ENCODE measurements at places on chromosomes 11 and 22.

- H3K36me3 ChIP-seq = peaks cover 8% of the 10 kb centered on the region
- no peak overlapping the region for H3K27ac ChIP-seq
- peaks cover 2% of the 10 kb centered on the region for H3K4me1 ChIP-seq
- H3K4me3 ChIP-seq = no peak overlapping the region
- no peak for DNase-seq
These were observed 37.9 kb downstream of the PIK3C2A start for GRCh38 chr11:17169876-17170275.

GRCh38 chr22:25630447-25630846, 66.0 kb downstream of the GRK3 start:
- DNase-seq = no peak
- H3K4me1 ChIP-seq = no peaks in the 10 kb centered on the region
- H3K27ac ChIP-seq = no peak overlapping the region
- H3K27me3 ChIP-seq = no peaks in the 10 kb centered on the region

GRCh38 chr11:88169471-88169870, 5.8 kb downstream of the RAB38 start:
- no peak overlapping the region for H3K27ac ChIP-seq
- peaks cover under 1% of the 10 kb centered on the region for H3K4me1 ChIP-seq
- H3K27me3 ChIP-seq = no peaks in the 10 kb centered on the region
- DNase-seq = no peak
- no peaks in the 10 kb centered on the region for H3K36me3 ChIP-seq

GRCh38 chr22:38016182-38017151, 32.1 kb upstream of the SOX10 start:
- H3K4me1 ChIP-seq = no peaks in the 10 kb centered on the region
- H3K27me3 ChIP-seq = no peaks in the 10 kb centered on the region
- no peak for DNase-seq
- no peak overlapping the region for H3K4me3 ChIP-seq

GRCh38 chr11:3052567-3052966, 4.7 kb downstream of the CARS1 start:
- no peak overlapping the region for H3K4me3 ChIP-seq
- no peaks in the 10 kb centered on the region for H3K27me3 ChIP-seq
- H3K36me3 ChIP-seq = peaks cover 34% of the 10 kb centered on the region

GRCh38 chr22:27514601-27515523, 286.7 kb downstream of the MN1 start:
- H3K4me1 ChIP-seq = no peaks in the 10 kb centered on the region
- no peaks in the 10 kb centered on the region for H3K27me3 ChIP-seq
- DNase-seq = no peak
- no peak overlapping the region for H3K27ac ChIP-seq
- H3K36me3 ChIP-seq = no peaks in the 10 kb centered on the region

- H3K27ac ChIP-seq = no peak overlapping the region
- H3K36me3 ChIP-seq = no peaks in the 10 kb centered on the region
- no peaks in the 10 kb centered on the region for H3K4me1 ChIP-seq
- no peak overlapping the region for H3K4me3 ChIP-seq
- H3K27me3 ChIP-seq = no peaks in the 10 kb centered on the region
These were observed 1272.6 kb downstream of the BRD1 start for GRCh38 chr22:48554893-48555572.

DNA sequence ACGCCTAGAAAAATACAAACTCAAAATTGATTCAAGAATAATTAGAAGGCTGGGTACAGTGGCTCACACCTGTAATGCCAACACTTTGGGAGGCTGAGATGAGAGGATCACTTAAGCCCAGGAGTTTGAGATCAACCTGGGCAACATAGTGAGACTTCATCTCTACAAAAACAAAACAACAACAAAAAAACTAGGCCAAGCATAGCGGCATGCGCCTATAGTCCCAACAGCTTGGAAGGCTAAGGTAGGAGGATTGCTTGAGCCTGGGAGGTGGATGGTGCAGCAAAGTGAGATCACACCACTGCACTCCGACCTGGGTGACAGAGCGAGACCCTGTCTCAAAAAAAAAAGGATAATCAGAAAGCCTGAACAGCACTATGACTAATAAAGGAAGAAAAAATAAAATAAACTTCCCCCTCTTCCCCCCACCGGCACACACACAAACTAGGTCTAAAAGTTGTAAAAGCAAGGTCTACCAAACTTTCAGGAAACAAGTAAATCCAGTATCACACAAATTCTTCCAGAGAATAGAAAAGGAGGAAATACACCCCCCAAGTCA, 35.8 kb downstream of the RRAS2 start:
- H3K4me3 ChIP-seq = no peak overlapping the region
- no peaks in the 10 kb centered on the region for H3K36me3 ChIP-seq
- H3K27me3 ChIP-seq = no peaks in the 10 kb centered on the region
- H3K4me1 ChIP-seq = peaks cover 7% of the 10 kb centered on the region
- H3K27ac ChIP-seq = no peak overlapping the region

Data from CD4-positive, alpha-beta T cell (primary cell).